ENCODE measurements at places on chromosomes 4 and X.

- peak; percentile 52 for DNase-seq
These were observed 39.2 kb downstream of the POLA1 start for GRCh38 chrX:24732766-24733500.

GRCh38 chr4:184588893-184589292 is 60.4 kb downstream of the CASP3 start:
- DNase-seq = no peak

GRCh38 chr4:68732653-68733466 is 62.4 kb upstream of the UGT2B15 start:
- no peak for DNase-seq

DNA sequence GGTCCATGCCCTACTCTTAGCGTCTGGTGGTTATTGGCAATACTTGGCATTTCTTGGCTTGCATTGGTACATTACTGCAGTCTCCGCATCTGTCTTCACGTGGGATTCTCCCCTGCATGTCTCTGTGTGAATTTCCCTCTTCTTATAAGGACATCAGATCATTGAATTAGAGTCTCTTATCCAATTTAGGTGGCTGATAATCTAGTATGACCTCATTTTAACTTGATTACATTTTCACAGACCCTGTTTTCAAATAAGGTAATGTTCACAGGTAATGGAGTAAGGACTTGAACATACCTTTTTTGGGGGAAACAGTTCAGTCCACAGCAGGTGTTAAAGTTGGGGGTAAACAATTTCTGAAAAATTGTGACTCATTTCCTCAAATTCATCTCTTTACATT is 16.6 kb downstream of the KIAA0232 start:
- no peak for DNase-seq

DNA sequence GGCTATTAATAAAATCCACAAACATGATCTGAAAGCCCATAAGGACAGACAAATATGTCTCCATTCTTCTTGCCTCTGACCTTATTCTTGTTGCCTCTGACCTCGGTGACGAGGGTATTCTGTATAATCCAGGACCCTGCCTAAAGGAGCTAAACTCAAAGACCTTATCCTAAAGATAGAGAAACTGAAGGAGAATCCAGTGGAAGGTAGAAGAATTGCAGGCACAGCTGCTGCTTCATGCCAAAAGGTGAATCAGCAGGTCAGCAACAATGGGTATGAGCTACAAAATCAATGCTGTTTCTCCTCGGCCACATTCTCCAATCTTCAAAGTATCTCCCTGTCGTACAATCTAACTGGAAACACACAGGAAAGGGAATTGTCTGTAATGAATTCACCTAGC is 71.4 kb downstream of the INTS6L start:
- no peak for DNase-seq

DNA sequence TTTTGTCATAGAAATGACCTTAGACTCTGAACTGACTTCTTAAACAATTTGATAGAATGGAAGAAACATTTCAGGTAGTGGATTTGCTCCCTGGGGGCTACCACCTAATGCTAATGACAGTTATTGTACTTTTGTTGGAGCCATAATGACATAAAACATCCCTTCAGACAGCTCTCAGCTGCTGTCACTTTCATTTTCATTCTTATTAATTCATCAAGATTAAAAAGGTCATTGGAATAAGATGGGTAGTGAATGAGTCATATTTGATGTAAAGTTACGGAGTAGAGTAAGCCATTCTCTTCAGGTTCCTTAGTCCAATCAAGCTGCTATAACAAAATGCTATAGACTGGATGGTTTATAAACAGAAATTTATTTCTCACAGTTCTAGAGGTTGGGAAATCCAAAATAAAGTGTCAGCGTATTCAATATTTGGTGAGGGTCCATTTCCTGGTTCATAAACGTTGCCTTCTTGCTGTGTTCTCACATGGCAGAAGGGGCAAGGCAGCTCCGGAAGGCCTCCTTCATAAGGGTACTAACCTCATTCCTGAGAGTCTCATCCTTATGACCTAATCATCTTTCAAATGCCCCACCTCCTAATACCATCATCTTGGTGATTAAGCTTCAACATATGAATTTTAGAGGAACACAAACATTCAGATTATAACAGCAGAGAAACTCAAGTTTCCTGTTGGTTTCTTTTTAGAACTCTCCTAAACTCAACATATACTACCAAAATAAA is 268.5 kb downstream of the ARAP2 start:
- no peak for DNase-seq

GRCh38 chr4:23022032-23022431 is 329.3 kb downstream of the GBA3 start:
- DNase-seq = no peak

DNA sequence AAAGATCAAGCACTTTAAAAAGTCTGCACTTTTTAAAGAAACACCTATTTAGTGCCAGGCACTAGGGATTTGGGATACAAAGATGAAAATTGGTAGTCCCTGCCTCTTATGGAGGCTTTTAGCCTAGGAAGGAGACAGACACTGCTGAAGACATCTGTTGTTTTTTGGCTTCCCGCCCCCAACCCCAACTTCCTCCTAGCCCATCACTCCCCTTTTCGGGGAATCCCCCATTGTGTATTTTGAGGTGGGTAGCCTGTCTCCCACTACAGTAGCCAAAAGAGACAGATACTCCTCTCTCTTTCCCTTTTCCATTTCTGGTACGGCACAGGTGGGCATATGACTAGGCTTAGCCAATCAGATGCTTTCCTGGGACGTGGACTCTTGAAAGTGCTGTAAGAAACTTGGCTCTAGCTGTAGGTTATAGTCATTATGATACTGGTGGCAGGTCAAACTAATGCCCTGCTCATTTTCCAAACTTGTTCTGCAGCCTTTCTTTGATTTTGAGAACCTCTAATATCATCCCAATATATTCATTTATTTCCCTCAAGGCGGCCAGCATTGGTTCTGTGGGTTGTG is 194.6 kb upstream of the RBPJ start:
- DNase-seq = no peak

All from LNCaP clone FGC (cell line).